GM20000 (cell line): ENCODE measurements at places on chromosomes 1 and 21.

- no peak for DNase-seq
Measured at GRCh38 chr1:203600782-203601513, 25.7 kb upstream of the ATP2B4 start.

DNA sequence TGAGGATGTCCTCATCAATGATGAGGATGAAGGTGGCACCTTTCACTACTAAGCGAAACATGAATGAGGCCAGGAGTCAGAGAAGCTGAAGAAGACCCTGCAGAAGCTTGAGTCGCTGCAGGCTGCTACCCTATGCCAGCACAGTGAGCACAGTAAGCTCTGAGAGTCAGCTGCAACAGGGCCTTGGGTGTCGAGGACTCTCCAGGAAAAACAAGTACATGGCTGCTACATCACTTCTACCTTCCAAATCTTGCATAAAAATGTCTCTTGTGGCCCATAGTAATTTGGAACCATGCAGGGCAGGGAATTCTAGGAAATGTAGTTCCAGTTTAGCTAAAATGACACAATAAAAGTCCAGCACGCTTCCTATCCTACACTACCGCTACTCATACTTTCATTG, 51.5 kb upstream of the KIRREL1 start:
- no peak for DNase-seq

- no peak for DNase-seq
Measured at GRCh38 chr21:31135531-31136184, 97.4 kb upstream of the KRTAP19-8 start.

DNA sequence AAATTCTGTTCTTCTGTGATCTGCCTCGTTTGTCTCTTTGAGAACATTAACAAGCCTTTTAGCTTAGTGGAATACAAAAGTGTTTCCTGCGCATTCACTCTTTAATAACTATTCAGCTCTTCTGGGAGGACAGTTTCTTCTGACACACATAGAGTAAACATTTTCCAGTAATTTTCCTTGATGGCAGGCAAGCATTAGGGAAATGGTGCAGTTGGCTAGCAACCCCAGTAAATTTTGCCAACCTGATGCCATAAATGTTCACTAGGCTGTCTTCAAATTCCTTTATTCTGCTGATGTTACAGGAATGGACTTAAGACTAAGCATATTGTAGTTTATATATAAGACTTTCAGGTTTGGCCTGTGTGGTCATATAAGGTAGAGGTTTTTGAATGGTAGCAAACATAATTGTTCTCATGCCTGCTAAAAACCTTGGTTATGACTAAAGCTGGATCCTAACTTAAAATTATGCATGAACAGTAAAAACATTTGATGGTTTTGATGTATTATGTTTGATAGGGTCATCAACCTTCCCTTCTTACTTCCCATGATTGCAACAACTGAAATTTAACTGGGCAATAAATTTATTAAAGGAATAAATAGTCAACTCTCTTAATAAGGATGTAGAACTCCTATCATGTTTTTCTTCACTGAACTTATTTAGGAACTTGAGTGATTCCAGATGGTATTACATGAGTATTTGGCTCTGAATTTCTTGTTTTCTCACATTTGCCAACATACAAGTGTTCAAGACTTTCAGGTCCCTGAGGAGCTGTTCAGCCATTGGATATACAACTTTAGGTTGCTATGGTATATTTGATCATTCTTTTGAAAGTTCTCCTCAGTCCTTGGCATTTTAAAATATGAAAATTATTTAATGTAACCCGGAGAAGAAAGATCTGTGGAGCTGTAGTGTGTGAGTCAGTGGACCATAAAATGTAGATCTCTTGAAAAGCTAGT, 223.4 kb downstream of the FMN2 start:
- no peak for DNase-seq

DNA sequence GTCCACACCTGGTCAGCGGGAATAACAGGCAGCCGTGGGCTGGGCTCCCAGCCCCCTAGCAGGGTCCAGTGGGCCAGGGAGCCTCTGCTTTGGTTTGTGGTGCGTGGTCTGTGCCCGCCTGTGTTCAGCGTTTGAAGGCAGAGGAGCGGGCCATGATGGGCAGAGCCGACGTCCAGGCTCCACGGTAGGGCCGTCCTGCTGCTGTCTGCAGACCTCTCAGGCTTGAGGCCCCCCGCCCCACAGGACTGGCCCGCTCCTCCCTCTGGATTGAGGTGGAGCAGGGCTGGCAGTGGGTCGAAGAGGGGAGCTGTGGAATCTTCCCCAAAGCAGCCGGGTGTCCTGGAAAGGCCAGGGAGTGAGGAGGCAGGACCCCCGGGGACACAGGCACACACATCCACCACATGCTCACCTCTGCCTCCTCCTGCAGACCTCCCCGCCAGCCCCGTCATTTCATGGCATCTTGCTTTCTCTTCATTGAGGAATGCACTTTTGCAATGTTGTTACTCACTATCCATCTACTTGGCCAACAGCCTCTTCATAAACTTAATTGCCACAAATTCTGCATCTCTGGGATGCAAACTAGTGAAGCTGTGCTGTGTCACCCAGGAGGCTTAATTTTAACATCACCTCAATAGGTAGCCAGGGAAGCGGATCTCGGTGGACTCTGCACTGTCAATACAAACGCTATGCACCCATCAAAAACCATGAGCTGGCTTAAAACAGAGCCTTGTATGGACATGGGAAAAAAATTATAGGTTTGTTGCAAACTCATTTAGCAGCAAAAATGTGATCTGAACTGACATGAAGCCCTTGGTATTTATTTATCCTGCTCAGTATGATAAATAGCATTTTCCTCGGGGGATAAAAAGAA, 85.9 kb downstream of the PDE9A start:
- no peak for DNase-seq

- no peak for DNase-seq
Measured at GRCh38 chr1:232426801-232427200, 203.1 kb downstream of the SIPA1L2 start.
